Ecto neural progenitor cell (in vitro differentiated cells): ENCODE measurements at places on chromosomes 2 and 18.

DNA sequence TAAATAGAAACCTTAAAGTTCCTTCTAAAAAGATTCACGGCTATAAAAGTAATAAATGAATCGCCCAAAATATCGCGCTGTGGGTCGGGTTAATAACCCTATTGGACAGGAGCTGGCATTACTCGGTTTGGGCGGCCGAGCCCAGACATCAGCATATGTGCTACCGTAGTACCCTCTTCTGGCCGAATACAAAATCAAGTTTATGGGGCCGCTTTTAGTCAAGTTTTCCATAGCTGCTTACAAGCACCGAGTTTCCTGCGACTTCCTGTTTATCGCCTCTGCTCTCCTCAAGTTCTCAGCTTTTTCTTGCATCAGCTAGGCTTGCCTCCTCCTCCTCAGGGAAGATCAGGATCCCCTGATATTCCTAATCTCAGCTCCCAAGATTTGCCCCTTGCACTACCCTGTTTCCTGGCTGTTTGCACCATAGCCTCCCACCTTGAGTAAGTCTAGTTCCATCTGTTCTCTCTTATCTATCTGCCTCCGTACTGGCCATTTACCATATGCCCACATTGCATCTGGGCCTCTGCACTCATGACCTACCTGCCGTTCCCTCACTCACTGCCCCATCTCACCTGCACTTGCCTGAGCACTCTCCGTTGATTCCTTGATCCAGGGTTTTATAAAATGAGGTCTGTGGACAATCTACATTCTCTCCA, 56.1 kb downstream of the SLC35F5 start:
- DNase-seq: no peak

GRCh38 chr2:238505119-238505891, 78.6 kb downstream of the ASB1 start:
- DNase-seq: no peak

- no peak for DNase-seq
Measured at GRCh38 chr18:30925795-30926194, 116.7 kb downstream of the DSC3 start.

- no peak for DNase-seq
Measured at GRCh38 chr18:8949206-8949605, 153.3 kb upstream of the NDUFV2 start.

- no peak for DNase-seq
Measured at GRCh38 chr2:66252109-66252508, 182.8 kb upstream of the MEIS1 start.

- no peak for DNase-seq
Measured at GRCh38 chr18:55878224-55878623, 290.2 kb upstream of the TCF4 start.

GRCh38 chr18:48413342-48413741, 4.2 kb upstream of the ZBTB7C start:
- no peak for DNase-seq

DNA sequence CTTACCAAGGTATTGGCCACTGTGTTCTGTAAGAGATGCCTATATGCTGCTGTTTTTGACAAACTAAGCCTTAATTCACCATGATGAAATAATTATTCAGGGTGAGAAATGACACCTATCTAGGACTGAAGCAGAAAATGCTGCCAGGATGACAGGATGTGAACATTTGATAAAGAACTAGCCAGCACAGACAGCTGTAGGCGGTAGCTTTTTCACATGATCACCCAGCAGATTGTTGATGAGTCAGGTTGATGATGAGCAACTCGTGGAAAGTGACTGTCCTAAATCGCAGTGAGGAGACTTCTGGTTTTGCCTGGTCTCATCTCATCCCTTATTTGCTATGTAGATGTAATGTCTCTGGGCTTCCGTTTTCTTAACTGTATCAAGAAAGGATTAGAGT, 144.1 kb downstream of the PRPF40A start:
- DNase-seq: no peak

GRCh38 chr2:23953625-23954024, 13.4 kb downstream of the UBXN2A start:
- no peak for DNase-seq

GRCh38 chr2:212814941-212815340, 276.3 kb upstream of the ERBB4 start:
- no peak for DNase-seq

GRCh38 chr2:217662984-217663602, 339.7 kb downstream of the TNS1 start:
- no peak for DNase-seq

DNA sequence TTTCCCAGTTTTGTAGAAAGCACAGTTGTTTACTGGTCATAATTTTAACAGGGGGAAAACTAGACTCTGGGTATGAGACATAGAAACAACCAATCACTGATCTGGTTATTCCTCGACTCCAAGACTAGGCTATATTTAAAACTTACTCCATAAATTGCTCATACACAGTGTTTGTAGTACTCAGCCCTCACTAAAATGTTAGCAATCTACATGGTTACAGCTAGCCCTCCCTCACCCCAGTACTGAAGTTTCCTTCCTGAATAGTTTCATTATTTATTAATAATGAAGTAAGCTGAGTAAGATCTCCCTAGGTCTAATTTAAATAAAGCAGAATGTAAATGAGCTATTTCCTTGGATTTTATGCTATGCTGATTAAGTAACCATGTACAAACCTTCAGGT, 275.1 kb downstream of the CDH20 start:
- DNase-seq: no peak

GRCh38 chr2:226227341-226227740, 572.3 kb downstream of the IRS1 start:
- DNase-seq: no peak

- peak; percentile 54 for DNase-seq
Measured at GRCh38 chr2:158969715-158970240, 1.3 kb downstream of the TANC1 start.

DNA sequence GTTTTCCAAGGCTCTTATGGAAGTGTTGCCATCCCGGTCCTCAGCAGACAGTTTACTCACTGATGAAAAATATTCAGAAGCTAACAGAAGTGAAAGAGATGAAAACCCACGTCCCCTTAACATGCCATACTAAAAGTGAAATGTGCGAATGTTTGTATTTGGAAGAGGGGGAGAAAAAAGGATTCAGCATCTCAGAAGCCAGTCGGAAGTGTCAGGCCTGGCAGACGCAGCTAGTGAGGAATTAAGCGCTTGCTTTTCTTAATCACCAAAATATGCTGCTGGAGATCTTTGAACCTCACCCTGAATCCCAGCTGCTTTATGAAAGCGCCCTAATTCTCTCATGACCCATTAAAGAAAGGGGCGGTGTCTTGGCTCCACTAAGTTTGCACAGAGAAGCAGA, 653.7 kb downstream of the DCDC2C start:
- no peak for DNase-seq

DNA sequence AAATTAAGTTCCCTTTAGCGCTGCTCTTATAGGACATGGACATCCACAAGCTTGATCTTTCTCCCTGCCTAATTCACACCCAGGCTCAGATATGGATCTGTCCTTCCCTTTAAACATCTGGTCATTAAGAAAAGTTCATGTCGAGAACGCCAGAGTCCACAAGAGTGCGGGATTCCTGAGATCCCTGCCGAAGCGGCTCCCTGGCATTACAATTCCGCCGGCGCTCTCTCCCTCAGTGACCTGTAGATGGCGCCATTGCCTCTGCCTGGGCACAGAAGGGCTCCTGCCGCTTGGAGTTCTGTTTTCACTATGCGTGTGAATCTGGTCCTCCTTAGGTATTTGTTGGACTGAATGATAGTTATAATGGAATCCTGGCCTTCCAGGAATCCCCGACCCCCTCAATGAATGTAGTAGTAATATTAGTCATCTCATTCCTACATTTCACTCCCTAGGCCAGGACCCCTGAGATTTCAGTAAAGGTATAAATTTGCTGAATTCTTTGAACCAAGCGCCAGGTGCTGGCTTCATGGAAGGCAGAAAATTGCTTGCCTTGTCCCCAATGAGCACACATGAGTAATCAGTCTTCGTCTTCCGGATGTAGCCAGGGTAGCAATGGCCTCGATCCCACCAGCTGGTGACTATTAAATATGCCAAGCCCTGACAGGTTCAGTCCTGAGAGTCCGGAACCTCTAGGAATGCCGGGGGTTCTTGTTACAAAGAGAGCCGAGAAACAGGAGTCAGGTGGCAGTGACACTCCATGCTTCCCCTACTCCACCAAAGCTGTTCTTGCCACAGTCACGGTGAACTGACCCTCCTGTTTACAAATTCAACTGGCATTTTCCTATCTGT, 26.4 kb upstream of the CD207 start:
- DNase-seq: peak; percentile 92

DNA sequence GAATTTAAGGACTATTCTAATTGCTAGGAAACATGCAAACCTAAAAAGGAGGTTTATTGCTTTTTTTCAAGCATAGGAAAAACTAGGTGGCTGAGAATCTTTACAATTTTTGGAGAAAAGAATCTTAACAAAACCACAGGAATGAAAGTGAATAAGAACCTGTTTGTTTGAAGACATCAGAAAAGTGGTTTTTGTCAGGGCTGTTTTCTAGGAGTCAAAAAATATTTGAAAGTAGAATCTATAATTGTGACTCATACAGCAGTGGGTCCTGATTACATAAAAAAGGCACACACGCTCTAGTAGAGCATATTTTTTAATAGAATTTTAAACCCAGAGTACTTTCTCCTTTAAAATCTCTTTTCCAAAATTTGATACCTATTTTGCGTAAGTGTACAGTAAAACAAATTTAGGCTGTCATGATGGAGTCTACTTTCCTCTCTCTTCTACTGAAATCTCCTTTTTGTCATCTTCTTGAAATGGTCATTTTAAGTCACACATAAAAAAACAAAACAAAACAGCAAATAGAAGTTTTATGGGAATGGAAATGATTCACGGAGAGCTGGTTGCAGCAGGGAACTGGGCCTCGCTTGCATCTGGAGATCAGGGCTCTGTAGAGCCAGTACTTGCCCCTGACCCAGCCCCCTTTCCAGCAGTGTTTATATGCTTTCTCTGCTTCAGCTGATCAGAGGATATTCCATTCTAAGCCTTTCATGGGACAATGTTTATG, 59.1 kb upstream of the PELI1 start:
- DNase-seq: no peak

- DNase-seq: no peak
Measured at GRCh38 chr2:99754210-99754609, 264.4 kb upstream of the REV1 start.

DNA sequence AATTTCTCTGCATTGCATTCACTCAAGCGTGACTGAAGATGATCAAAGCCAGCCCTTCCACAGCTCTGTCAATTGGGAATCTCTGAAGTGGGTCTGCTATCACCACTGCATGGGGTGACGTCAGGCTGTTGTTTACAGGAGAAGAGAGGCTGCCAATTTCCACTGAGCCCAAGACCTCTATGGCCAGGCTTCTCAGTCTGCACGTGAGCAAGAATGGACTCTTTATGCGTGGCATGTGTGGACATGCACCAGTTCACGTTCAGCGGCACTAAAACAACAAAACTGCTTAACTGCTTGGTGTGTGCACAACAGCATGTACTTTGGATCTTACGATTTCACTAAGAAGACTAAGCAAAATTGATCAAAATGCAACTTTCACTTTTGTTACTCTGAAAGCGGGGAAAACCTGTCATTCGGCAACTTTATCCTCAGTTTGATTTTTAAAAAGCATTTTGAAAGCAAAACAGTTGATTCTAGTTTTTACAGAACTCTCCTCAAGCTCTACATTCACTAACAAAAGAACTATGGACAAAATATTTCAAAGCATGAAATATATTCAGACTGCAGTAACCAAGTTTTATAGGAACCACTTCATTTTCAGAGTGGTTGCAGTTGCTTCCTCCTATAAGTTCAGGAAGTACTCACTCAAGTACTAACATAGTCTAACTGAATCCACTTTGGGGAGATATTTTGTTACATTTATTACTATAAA, 77.0 kb upstream of the SERTAD2 start:
- DNase-seq: peak; percentile 54

- DNase-seq: peak; percentile 61
Measured at GRCh38 chr2:142131010-142131669, at the start of gene LRP1B. LRP1B (minus strand) TSS chr2:142131016; CDS start chr2:142130729, 287 bp downstream.

DNA sequence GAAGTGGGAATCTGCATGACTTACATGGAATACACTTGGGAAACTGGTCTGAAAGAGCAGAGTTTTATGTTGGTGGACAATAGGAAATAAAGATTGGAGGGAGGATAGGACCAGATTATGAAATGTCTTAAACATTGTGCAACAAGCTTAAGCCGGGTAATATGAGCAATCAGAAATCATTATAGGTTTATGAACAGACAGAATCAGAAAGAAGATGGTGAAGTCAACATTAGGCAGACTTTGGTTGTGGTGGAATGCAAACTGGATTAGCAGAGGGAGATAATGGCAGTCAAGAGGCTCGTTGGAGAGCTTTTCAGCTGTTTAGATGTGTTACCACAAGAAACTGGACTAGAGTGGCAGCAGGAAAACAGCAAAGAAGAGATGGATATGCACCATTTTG, 43.5 kb downstream of the CRIM1 start:
- no peak for DNase-seq

DNA sequence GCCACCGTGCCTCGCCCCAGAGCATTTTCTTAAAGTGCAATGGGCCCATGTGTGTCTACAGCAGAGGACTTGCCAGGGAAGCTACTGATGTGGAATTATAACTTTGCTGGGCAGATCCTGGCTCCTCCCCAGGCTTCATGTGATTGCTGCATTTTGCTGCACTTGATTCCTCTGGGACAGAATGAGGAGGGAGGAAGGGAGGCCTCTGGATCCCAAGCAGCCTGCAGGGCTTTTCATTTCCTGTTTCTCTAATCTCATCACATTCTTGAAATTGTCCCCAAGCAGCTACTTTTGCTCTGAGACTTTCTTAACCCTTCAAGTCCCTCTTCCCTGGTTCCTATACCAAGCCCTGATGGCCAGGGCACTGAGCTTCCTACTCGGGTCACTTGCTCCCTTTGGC, 134.4 kb upstream of the SEC11C start:
- DNase-seq: no peak

GRCh38 chr18:56269958-56270357, 368.4 kb downstream of the TXNL1 start:
- DNase-seq: no peak

GRCh38 chr18:36567800-36568199, 261.0 kb downstream of the TPGS2 start:
- no peak for DNase-seq

- DNase-seq: no peak
Measured at GRCh38 chr2:55856936-55857335, 66.6 kb downstream of the EFEMP1 start.

GRCh38 chr2:23574919-23575654, 190.1 kb downstream of the KLHL29 start:
- DNase-seq: no peak

- DNase-seq: no peak
Measured at GRCh38 chr2:16026816-16027501, 86.6 kb downstream of the MYCN start.

DNA sequence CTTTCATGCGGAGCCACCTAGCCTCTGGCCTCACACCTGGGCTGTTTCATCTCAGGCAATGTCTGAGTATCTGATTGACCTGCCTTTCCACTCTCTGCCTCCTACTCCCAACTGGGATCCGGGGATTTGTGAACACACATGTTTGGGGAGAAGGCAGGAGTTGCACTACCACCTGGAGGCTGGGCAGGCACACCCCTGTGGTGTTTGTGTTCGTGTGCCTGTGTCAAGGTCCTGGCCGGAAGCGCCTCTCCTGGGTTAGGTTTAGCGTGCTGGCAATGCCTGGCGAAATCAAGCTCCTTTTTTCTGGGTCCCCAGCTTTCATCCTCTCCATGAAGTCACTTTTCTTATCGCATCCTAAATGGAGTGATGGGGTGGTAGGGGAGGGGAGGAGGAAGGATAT, 63.9 kb downstream of the GATA6 start:
- DNase-seq: no peak
